NCI-H460 (cell line): ENCODE measurements at places on chromosomes 2 and 18.

DNA sequence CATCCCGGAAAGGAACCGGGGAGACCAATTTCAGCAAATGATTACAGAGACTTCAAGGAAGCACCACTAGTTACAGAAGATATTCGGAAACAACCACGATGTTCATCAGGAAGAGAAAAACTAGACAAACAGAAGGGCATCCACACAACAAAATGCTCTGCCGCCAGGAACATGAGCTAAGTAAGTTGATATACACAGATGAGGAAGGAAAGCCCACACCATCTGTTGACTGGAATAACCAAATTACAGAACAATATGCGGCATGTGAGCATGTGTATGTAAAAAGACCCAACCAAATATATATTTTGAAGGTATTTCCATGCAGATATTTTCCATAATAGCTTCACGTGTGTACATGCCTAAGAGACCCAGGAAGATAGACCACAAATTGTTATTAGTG, 47.0 kb downstream of the ACKR3 start:
- DNase-seq, result no peak

DNA sequence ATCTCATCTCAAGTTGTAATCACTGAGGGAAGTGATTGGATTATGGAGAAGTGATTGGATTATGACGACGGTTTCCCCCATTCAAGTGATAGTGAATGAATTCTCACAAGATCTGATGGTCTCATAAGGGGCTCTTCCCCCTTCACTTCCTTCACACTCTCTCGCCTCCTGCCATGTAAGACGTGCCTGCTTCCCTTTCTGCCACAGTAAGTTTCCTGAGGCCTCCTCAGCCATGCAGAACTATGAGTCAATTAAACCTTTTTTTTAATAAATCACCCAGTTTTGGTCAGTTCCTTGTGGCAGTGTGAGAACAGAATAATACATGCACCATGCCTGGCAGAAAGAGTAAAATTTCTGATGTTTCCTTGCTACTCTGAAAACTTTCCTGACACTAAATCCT, 36.6 kb downstream of the CEP68 start:
- DNase-seq, result no peak

DNA sequence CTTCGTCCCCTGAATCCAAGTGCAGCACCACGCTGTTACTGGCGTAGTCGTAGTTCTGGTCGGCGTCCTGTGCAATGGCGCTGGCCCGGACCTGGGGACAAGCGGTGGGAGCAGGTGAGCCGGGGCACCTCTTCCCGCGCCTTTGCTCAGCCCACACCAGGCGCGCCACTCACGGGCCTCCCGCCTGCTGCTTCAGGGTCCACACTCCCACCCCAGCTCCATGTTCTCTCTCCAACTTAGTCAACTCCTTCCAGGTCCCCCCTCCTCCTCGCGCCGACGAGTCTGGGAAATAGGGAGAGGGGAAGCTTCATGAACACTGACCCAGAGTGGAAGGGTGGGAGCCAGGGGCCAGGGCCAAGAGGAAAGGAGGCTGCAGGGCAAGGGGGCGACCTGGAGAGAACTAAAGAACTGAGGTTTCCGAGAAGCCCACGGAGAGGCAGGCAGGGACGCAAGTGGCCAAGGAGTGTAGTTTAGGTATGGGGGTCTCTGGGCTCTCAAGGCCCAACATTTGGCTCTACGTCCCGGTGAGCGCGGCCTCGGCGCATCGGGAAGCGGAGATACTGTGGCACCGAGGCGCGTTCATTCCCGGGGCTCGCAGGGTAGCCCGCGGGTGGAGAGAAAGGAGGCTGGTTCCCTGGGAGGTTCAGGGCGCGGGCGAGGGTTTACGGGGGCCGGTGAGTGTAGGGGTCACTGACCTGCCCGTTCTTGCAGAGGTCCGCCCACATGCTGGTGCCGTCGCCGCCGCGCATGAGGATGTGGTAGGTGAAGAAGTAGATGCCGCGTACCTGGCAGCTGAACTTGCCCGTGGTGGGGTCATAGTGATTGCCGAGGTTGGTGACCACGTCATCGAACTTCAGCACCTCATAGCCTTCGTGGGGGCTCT, 1.4 kb downstream of the C1QL2 start:
- DNase-seq, result no peak

DNA sequence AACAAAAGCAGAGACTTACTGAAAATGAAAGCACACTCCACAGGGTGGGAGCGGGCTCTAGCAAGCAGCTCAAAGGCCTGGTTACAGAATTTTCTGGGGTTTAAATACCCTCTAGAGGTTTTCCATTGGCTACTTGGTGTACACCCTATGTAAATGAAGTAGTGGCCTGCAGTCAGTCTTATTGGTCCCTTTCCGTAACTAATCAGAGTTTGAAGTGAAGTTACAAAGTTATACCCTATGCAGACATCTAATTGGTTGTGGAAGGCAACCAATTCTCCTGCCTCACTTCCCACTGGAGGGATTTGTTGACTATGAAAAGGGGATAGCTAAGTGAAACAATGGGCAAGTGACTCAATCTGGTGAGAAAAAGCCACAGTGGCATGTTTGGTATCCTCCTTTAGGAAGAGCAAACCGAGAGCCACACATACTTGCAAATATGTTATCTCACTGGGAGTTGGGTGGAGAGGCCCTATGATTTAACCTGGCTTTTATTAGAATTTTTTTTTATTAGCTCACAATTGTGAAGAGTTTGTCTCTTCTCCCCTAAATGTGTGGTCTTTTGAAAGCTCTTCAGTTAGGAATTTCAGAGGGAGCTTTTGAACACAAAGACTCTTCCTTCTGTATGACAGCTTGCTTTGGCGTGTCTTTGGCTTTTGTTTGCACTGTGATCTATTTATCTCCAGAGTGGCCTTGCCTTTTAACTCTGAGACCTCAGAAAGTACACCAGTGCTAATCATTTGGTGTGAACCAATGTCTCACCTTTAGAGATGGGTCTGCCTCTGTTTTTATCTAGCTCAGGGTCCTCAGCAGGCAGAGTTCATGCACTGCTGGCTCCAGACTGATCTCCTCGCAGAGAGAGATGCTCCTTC, 69.6 kb downstream of the MAP4K4 start:
- DNase-seq, result peak; percentile 61

DNA sequence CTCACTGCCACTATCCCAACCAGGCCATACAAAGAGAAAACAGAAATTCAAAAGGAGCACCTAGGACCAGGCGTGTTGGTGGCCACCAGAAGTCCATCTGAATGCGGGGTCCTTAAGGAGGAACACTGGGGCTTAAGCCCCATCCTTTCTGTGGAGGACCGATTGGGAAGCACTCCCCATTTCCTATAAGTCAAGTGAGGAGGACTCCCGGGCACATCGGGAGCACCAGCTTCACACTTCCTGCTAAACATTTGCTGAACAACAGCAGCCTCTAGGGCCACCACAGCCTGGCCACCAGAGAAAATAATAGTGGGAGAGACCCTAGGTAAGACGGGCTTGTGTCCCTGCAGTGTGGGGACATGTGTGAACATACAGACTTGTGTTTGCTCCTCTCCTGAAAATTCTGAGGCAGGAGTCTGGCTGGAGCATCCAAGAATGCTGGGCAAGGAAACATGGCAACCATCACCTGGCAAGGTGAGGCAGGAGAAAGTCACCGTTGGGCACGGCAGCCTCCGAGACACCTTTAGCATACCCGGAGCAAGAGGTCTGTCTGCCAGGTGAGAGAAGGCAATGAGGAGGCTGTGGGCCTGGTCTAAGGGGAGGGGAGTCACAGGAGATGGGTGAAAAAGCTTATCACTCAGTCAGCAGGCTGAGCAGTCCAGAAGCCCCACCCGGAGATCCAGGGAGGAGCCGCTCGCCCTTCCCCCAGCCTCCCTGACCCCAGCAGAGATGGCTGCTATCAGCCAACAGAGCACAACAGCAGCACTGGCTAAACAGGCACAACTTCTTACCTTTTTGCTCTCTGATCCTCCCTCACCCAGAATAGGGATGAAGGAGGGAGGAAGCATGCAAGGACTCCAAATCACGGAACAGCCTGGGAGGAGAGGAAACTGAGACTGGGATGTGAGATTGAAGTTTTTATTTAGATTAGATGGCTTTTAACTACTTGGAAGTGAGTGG, 282.3 kb downstream of the EIPR1 start:
- no peak for DNase-seq

DNA sequence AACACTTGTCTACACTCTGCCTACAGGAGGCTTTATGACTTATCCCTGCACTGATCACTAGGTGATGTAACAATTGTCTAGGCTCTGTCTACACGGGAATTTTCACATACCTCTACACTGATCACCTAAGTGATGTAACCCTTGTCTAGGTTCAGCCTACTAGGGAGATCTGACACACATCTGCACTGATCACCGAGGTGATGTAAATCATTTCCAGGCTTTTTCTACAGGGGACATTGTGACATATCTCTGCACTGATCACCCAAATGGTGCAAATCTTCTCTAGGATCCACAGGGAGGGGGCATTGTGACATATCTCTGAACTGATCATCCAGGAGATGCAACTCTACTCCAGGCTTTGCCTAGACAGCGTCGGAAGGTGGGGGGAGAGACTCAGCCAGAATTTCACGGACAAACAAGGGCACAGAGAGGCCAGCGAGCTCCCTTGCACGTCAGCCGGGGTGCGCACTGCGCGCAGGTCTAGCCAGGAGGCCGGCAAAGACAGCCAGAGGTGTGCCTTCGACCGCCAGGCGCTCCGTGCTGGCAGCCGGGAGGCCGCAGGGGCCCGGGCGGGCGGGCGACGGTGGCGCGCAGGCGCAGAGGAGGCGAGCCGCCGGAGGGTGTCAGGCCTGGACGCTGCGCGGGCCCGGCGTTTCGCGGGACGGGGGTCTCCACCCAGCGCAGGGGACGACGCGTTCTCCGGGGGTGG, 46.9 kb upstream of the USP14 start:
- DNase-seq, result peak; percentile 59

- peak; percentile 81 for DNase-seq
Measured at GRCh38 chr18:58223717-58224424, 179.8 kb downstream of the NEDD4L start.
